Activated T-cell treated with anti-CD3 and anti-CD28 coated beads, Interleukin-2, amount 50 U/mL, for 1 hour (primary cell): ENCODE measurements at places on chromosomes 7 and 10.
A peak's percentile ranks its signal among the peaks of the same experiment; 100 is the strongest.

- DNase-seq: no peak
Observed at GRCh38 chr10:77383861-77384553, 253.6 kb downstream of the KCNMA1 start.

DNA sequence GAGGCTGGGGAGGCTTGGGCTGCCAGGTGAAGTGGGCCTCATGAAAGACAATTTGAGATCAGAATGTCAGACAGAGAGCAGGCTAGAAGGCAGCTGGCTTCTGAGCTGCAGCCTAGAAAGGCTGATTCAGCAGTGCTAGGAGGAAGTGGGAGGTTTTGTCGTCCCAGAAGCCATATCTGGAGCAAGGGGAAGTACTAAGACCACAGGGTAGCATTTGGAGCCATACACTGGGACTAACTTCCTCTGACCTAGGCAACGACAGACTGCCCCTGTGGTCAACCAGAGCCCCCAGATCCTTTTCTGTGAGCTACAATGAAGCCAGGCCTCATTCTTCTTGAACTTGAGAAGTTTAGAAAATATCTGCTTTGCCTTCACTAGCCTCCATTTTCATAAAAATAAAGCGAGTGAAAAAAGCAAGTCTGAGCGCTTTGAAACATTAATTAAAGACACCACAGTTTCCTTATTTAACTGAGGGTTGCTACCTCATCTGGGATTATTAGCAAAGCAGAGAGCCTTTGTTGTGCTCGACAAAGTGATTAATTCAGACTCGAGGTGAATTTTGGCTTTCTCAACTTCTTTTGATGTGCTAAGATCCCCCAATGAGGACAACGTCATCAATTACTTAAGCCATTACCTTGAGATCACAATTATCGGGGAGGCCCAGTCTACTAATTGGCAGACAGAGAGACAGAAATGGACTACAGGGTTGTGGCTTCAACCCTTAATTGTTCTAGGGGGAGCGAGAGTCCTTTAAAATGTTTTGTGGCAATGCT, 26.6 kb downstream of the TBXAS1 start:
- DNase-seq: no peak

- DNase-seq: no peak
Observed at GRCh38 chr7:646487-646886, 80.0 kb upstream of the DNAAF5 start.

- DNase-seq: no peak
Observed at GRCh38 chr7:129786825-129787563, 165.8 kb downstream of the UBE2H start.

GRCh38 chr7:129514683-129515082, 12.4 kb downstream of the SMKR1 start:
- no peak for DNase-seq

- peak; percentile 3 for DNase-seq
Observed at GRCh38 chr10:128059266-128059981, 66.8 kb downstream of the MKI67 start.

DNA sequence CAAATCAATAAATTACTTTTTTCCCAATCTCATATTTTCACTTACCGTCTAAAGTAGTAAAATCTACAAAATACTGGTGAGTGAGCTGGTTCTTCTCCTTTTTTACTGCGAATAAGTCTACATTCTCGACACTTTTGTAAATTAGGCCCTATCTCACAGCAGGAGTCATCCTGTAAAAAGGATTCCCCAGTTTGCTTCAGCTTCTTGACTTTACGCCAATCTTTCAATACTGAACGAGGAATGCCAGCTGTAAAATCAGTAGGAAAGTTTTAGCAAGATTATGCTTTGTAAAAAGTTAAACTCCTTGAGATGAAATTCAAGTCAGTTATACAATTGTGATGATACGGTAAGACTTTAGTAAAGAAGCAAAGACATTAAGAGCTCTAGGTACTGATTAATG, 67.3 kb downstream of the NRBF2 start:
- no peak for DNase-seq

DNA sequence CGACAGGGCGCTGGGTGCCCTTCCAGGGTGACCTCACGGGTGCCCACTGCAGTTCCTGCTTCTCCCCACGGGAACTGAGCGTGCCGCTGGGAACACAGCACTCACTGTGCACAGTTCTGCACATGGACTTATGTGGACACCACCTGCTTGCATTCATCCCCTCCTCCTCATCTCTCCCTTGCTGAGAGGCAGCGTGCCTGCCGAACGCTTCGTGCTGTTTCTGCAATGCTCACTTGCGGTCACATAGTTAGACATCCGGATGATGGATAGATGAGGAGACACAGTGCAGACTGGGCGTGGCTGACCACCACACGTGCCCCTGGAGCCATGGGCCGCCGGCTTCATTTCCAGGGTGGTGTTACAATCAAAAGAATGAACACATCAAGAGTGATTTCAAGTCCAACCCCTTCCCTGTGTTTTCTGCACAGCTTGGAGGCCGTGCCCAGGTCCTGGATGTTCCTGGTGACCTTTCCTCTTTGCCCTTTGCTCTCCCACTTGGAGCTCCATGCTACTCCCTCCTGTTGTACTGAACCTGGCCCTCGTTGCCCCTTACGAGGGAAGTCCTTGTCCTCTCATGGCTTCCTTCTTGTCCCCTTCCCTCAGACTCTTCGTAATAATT, 119.4 kb downstream of the VIPR2 start:
- DNase-seq: no peak

- DNase-seq: peak; percentile 28
Observed at GRCh38 chr10:43078986-43079273, 2.1 kb downstream of the RET start.

- DNase-seq: no peak
Observed at GRCh38 chr7:2199956-2200583, 32.7 kb downstream of the MAD1L1 start.

- DNase-seq: no peak
Observed at GRCh38 chr10:132124201-132124920, 58.6 kb downstream of the JAKMIP3 start.

DNA sequence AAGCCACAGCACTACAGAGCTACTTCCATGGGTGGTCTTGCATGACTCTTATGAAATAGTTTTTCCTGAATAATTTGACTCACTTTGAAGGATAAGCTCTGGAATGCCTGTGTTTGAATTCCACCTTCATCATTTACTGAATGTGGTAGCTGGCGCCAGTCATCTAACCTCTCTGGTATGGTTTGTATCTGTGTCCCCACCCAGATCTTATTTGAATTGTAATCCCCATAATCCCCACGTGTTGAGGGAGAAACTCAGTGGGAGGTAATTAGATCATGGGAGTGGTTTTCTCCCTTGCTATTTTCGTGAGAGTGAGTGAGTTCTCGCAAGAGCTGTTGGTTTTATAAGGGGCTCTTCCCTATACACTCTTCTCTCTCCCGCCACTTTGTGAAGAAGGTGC, 11.2 kb upstream of the SLC13A1 start:
- no peak for DNase-seq

DNA sequence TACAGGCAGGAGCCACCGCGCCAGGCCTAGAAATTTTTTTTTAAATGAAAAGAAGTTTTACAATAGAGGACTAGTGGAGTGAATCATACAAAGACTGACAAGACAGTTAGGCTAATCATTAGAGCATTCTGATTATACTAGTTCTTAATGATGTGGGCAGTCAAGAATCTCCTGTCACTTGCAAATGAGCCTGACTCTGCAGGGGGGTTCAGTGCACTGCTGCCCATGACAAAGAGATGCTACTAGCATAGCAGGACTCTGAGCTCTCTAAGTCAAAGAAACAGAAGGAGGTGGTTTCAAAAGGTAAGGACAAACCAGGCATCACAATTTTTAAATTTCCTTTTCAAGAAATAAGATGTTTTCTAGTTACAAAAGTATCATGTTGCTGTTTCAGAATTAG, 59.0 kb downstream of the CCDC6 start:
- no peak for DNase-seq

DNA sequence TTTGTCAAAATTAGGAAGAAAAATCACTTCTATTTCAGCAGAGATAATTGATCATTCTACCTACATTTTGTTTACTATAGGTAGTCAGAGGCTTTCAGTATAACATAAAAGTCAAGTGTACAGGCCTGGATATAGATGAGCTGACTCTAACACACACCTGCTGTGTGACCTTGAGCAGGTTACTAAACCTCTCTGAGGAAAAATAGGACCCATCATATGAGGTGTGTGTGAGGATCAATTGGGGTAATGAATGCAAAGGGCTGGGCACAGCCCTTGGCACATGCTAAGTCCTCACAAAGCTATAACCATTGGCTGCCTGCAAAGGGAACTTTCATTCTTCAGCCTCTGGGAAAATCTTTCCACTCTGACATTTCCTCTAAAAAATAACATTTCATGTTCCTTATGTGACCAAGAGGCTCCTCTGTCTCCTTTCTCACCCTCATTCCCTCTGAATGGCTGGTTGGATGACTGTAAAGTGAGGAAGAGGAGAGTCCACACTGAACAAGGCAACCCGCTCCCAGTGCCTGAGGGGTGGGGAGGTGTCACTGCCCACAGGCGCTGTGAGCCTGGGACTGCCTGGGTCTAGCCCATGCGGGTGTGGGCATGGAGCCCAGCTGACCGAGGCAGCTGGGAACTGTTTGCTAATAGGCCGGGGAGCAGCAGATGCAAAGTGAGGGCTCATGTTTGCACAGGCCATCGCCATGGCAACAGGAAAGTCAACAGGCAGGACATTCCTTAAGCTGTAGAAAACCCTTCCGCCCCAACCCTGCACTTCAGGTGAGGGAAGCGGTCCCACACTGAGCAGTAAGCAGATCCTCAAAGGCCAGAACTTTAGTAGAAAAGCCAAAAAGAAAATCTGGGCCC, 36.8 kb downstream of the MYOF start:
- DNase-seq: no peak

DNA sequence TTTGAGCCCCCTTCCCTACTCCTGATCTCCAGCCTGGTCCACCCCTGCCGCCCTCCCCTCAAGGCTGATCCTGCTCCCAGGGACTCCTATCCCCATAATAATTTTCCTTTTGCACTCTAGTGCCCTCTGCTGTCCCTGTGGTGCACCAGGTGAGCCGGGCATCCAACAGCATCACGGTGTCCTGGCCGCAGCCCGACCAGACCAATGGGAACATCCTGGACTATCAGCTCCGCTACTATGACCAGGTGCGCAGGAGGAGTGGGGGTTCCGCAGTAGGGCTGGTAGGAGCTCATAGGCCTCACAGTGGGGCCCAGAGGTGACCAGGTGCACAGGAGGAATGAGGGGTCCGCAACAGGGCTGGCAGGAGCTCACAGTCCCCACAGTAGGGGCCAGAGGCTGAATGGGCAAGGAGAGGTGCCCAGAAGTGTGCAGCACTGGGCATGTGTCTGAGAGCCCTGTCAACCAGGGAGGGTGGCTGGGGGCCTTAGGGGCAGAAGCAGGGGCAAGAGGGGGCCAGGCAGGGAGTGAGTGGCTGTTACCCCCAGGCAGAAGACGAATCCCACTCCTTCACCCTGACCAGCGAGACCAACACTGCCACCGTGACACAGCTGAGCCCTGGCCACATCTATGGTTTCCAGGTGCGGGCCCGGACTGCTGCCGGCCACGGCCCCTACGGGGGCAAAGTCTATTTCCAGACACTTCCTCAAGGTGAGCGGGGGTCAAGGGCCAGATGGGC, 11.7 kb downstream of the EPHB6 start:
- DNase-seq: peak; percentile 28

- no peak for DNase-seq
Observed at GRCh38 chr10:6721480-6721879, 141.4 kb upstream of the PRKCQ start.

DNA sequence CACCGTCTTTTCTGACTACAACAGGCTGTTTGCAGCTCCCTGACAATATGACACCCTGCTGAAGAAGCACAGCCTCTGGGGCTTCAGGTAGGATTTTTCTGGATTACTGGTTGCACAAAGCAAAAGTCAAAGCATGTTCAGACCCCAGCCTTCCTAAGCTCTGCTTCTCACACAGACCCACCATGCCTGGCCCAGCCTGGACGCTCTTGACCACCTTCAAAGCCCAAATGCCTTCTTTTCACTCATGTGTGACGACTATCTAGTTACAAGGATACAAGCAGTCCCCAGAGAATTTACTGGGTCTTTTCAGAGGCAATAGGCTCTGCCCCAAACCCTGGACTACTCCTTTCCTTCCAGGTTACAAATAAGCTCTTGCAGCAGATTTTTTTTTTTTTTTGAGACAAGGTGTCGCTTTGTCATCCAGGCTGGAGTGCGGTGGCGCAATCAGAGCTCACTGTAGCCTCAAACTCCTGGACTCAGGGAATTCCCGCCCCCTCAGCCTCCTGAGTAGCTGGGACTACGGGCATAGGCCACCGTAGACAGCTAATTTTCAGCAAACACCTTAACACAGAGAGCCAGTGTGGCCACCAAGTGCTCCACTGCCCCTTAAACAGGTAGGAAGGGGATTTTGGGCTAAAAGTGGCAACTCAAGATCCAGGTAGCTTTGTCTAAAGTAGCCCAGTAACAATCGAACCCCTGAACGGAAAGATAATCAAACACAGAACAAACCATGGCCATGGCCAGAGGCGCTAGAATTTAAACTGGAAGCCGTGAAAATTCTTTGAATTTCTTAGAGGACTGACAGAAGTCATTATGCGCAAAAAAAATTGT, 16.2 kb downstream of the SVIL start:
- no peak for DNase-seq

GRCh38 chr10:1123198-1123597, 67.0 kb downstream of the WDR37 start:
- no peak for DNase-seq

DNA sequence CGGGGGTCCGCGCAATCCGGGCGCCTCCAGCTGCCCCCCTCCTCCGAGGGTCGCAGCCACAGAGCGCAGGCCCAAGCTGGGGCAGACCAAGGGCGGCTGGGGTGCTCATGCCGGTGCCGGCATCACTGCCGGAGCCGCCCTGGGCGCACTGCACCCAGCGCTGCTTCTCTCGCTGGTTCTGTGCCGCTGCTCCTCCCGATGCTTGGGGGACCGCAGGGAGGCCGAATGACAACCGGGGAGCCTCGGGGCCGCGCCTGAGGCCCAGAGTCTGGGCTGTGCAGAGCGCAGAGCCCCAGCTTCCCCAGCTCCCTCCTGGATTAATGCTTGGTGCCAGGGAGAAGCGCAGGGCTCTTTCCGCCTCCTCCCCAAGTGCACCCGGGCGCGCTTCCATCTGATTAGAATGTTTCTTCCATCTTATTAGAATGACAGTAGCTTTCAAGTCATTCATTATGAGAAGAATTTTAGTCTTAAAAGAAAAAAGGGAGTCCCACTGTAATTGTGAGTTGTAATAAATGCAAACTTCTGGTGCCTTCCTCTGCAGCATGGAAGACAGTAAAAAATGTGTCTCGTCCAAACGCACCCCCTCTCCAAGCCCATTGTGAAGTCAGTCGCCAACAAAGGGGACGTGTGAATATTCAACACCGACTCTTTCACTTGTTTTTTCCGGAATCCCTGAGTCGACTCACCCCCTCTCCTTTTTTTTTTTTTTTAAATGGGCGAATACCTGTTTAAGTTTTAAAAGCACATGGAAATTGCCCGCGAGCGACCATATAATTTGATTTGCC, 19.5 kb upstream of the PTF1A start:
- DNase-seq: no peak

DNA sequence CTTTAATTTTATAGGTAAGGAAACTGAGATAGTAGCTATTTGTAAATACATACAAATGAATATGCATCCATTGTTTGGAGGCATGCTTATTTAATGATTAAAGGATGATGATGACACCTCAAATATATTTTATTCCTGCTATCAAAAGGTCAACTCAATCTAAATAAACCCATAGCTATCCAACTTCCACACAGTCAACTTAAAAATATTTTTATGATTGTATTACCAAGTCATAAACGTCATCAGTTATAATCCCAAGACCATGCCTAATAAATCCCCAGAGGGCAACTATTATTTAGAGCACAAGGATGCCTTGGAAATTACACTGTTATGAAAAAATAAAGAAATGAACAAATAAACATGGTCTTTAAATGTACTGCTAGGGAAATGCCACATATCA, 102.1 kb downstream of the MPP7 start:
- DNase-seq: no peak
